ENCODE measurements at places on chromosomes 3 and 15. TPM values are rescaled to one million over a fixed set of nuclear protein-coding genes. Genes with fewer than 3 reads are reported as not detected.

- no peak for DNase-seq
Observed at GRCh38 chr3:146274833-146275232, 23.9 kb upstream of the PLSCR4 start.

GRCh38 chr3:73783811-73784210 is 159.1 kb upstream of the PDZRN3 start:
- DNase-seq, result no peak

The CPOX gene
- total RNA-seq, result 15.8 TPM

The GUCA1C gene
- not detected for total RNA-seq

The P2RY12 gene
- total RNA-seq, result 3.1 TPM

The SI gene
- not detected for total RNA-seq

GRCh38 chr15:68551296-68551635 is 27.5 kb upstream of the CORO2B start:
- no peak for DNase-seq

DNA sequence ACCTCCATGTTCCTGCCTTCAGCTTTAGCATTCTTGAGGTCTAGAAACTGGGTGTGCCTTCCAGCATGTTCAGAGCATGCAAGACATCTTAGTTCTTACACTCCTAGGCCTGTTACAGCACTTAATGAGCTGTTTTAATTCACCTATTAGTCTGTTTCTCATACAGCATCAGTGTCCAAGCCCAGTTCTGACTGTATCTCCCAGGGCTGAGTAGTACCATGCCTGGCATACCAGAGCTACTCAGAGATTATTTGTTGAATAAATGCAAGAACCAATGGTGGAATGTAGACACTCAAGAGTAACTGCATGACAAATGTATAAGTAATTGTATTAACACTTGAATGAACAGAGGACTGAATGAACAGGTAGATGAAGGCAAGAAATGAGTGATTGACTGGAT is 61.8 kb upstream of the SCN5A start:
- DNase-seq, result no peak

DNA sequence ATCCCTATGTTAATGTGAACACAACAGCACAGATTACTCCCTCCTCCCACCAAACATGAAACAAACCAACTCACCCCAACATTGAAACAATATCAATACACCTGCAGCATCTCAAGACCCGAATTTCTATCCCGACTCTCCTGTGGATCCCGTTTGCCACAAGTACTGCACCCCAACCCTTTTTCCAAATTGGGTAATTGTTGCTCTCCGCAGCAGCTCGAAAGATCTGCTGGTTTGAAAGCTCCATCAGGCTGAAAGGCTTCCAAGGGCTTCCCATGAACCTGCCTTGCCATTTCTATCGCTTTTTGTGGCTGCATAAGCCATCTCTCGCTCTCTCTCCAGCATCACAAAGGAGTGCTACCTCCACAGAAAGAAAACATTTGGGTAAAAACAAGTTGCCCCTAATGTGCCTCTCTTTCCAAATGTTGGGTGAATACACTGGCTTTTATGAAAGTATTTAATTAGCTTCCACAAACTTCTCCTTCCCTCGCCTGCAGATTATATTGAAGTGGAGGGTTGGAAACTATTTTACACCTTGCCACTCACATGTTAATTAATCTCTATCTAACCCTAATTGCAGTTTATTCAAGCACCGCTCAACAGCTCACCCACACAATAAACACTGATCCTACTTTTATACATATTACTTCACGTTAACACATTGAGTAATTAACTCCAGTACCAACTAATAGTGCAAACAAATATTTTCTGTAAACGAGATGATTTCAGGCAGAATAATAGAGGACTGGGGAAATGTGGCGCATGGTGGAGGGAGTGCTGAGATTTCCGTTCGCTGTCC is 2.5 kb upstream of the FEZF2 start:
- DNase-seq, result no peak

The TRH gene
- total RNA-seq, result not detected

DNA sequence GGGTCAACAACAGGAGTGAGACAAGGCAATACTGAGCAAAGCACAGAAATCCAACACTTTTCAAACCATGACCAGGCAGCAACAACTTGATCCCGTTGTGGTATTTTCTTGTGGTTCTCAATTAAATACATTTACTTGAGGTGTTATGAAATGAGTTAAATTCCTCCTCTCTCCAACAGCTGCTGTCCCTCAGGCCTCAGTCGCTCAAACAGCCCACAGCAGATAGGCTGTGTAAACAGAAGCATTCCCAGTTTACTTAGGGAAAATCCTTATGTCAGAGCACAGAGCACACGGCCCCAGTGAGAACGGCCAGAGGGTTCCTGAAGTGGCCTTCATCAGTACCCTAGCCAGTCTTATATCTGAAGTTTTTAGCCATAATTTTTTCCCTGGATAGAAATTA is 359.9 kb downstream of the AGBL1 start:
- DNase-seq, result no peak

- no peak for DNase-seq
Observed at GRCh38 chr3:46361408-46362283, 7.7 kb downstream of the CCR2 start.

GRCh38 chr3:56323986-56324420 is 144.3 kb downstream of the ERC2 start:
- DNase-seq, result no peak

The ZBBX gene
- total RNA-seq, result not detected

DNA sequence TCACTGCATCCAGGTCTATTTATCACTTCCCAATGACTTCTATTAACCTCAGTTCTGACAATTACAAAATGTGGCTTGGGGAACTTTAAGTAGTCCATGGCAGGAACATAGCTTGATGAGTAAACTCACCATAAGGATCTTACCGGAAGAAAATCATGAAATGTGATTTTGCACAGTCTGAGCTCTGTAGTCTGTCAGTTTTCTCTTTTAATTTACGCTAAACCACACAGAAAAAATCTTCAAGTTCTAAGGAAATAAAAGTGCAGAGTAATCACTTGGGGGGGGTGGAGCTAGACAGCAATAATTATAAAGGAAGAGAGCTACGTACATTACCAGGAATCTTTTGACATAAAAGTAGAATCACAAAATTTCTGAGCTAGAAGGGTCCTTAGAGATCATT is 9.2 kb downstream of the TBC1D5 start:
- DNase-seq, result no peak

- DNase-seq, result no peak
Observed at GRCh38 chr3:113261063-113261625, 49.8 kb downstream of the BOC start.

DNA sequence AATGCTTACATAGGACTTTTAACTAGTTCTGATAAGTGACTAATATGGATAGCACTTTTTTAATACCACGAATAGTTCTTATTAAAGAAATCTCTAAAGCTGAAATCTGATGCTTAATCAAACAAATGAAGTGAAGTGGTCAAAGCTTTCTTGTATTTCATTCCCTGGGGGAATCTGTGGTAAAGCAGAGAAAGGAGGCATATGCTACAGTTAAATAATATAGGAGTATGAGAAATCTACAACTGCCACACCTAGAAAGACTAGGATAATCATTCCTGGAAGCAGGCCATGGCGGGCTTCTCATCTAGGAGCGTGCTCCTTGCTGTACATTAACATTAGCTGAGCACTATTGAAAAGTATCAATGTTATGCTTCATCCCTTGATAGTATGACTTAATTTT is 835.7 kb downstream of the OTOL1 start:
- DNase-seq, result no peak

The LNP1 gene
- 1.9 TPM for total RNA-seq

DNA sequence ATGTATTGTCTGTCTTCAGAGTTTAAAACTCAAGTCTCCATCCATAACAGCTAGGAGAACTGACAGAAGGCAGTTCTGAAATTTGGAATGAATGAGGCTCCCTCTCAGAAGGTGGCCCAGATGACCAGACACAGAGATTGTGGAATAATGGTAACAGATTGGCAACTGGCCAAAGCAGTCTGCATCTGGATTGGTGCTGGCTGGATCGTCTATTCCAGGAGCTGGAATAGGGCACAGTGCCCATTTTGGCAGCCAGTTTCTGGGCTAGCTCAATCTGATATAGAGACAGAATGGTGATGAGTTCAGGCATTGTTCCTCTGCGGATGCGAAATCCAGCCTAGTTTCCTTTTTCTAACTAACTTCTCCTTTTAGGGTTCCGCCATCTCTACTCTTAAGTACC is 851.7 kb downstream of the PDCD6IP start:
- no peak for DNase-seq

- DNase-seq, result no peak
Observed at GRCh38 chr3:83092521-83093221, 1331.2 kb upstream of the GBE1 start.

DNA sequence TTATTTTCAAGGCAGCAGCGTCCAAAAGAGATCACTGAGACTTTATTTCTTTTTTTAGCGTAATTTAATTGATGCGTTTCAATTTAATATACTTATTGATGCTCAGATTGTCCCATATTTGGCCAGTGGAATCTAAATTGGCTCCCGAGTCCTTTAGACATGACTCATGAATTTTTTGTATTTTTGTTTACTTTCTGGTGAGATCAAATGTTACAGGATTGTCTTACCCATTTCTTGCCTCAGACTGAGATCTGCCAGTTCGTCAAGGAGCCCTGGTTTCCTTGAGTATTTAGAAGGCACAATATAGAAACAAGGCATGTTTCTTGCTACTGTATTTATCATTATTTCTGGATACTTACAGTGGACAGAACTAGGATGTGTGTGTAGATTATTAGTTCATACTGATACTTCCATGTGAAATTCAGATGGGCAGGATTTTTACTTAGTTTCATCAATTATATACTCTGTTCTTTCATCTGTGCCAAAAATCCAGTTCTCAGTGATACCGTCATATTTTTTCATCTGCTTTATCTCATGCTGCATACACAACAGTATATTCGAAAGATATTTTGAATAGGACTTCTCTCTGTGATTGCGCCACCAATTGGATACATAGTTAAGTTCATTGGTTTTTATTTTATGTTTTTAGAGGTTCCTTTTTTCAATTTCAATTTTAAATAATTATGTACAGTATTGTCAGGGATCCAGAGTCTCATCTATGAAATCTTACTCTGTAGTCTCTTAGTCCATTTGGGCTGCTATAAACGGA is 436.9 kb upstream of the C2CD4B start:
- DNase-seq, result no peak

DNA sequence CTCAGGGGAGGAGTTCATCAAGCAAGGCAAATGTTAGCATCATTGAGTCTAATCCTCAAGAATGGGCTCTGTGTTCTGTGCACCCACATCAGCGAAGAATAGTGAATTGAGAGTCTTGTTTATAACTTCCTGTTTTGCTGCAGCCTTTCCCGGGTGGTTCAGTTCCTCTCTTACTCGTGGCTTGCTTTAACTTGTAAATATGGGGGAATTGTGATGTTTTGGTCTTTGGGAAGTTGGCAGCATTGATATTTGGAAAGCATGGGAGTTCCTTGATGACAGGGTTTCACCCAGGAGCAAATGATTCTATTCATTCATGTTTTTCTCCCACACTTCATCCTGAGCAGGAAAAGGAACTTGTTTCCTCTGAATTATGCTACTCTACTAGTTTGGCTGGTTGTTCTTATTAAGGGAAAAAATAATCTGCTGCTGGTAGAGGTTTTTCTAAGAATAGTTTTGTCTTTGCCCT is 40.4 kb downstream of the GPD1L start:
- DNase-seq, result no peak

DNA sequence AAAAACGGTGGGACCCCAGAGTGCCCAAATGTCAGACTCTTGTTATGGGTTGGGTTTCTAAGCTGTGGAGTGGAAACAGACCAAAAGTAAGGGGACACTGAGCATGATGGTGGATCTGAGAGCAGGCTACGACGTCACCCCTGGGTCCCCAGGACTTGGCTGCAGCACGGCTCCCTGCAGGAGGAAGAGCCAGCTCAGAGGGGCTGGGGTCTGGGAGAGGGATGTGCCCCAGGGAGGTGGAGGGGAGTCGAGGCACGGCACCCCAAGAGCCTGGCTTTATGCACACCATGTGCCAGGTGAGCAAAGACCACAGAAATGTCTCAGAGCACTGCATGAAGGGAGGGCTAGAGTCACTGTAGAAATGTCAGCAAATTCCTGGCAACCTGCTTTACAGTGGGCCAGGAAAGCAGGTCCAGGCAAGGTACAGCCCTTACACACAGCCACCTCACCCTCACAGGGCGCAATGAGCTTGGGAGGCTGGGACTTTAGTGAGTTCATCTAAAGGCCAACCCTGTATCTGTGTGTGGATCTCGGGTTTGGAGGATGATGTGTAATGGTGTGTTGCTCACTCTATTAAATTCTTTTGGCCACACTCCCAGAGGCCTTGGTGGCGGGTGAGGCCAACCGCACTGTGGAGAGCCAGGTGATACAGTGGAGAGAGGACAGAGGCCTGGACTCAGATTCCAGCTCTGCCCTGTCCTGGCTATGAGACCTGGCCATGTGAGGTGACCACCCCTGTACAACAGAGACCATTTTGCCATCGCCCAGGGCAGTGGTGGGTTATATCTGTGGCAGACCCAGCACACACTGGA is 14.1 kb downstream of the CTSH start:
- peak; percentile 48 for DNase-seq

- DNase-seq, result no peak
Observed at GRCh38 chr3:20916951-20917606, 731.1 kb upstream of the SGO1 start.
